ENCODE measurements at places on chromosomes 3 and 15.

DNA sequence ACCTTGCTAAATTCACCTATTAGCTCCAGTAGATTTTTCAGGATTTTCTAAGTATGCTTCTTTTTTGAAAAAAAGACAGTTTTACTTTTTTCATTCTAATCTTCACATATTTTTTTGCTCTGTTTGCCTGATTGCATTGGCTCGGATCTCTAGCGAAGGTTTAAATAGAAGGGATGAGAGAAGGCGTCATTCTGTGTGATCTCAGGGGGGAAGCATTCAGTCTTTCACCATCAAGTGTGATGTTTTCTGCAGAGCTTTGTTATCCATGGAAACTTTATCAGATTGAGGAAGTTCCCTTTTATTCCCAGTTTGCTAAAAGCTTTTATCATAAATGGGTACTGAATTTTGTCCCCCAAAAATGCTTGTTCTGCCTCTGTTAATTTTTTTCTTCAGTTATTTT is 120.3 kb downstream of the LRRK1 start:
- no peak for DNase-seq

- DNase-seq, result no peak
Measured at GRCh38 chr3:12569836-12570235, 12.9 kb downstream of the MKRN2 start.

DNA sequence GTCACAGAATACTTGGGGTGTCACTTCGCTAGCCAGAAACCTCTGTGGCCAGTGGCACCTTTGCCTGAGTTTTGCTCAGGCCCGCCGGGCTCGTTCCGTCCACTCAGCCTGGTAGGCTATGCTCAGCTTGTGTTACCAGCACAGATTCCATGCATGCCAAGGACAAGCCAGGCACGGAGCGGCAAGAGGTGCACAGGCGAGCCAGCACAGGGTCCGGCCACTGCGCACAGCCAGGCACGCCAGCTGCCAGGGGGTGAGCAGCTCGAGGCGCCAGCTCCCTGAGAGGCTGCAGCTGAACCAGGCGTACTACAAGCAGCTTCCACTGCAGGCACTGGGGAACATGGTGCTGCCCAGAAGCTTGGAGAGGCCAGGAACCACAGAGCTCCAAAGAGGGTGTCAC is 14.7 kb downstream of the PCYT1A start:
- no peak for DNase-seq

DNA sequence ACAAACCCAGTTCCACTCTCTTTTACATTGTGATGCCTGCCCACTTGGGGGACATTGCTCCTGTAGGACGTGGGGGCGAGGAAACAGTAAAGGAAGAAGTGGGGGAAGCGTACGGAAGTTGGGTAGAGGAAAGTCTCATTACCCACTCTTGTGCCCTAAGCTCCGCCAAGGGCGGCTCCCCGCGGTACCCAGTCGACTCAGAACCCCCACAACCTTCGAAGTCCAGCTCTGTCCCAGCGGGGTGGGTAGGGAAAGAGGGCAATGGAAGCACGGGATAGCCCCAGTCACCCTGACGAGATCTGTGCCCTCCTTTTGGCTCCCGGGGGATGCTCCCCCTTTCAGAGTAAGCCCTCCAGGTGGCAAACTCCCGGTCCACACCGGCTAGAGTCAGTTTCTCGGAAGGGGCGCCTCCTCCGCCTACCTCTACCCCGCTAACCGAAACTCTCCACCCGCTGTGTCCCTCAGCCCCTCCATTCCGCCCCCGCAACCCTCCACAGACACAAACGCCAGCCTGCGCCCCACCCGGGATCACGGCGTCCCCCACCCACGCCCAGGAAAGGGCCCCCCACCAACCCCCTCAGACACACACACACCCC is 527 bp downstream of the CSNK1G1 start:
- no peak for DNase-seq

DNA sequence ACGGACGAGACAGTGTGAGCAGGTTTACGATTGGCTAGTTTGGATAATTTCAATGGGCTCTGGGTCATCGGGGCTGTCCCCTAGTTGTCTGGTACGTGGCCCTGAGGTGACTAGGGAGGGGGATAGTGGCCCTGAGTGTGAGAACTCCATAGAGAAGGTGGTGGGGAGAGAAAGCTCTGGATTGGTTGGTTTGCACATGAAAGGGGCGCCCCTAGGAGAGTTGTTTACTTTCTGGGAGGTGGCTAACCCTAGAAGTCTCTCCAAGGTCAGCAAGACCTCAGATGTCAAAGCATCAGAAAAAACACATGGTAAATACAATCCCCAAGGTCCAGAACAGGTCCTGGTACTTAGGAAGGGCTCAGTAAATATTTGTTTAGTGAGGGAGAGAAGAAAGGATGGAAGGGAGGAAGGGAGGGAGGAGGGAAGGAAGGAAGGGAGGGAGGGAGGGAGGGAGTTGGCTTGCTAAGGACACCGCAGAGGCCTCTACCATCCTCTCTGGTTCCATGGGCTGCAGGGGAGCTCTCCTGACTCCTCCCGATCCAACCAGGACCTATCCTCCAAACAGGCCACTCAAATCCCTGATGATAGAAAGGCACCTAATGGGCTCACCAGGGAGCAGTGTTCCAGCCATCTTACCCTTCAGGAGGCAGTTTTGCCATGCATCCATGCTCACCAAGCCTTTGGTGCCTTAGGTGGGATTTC is 3.0 kb upstream of the TRH start:
- DNase-seq, result no peak

GRCh38 chr3:39388741-39389248 is 5.6 kb downstream of the SLC25A38 start:
- no peak for DNase-seq

DNA sequence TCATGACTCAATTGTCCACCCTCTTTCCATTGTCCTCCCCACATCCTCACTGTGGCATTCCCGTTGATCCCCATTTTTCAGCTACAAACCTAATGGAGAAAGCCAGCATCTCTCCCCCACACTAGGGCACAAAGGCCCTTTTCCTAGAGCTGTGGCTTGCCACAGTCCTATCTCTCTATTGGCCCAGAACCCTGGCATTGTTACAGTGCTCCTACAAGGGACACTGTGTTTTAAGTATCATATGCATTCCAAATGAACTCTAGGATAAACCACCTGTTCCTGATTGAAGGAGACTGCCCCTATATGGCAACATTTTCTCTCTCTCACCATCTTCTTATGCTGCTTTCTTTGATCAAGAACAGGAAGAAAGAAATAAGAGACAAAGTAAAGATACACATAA is 69.4 kb upstream of the SKOR1 start:
- no peak for DNase-seq

DNA sequence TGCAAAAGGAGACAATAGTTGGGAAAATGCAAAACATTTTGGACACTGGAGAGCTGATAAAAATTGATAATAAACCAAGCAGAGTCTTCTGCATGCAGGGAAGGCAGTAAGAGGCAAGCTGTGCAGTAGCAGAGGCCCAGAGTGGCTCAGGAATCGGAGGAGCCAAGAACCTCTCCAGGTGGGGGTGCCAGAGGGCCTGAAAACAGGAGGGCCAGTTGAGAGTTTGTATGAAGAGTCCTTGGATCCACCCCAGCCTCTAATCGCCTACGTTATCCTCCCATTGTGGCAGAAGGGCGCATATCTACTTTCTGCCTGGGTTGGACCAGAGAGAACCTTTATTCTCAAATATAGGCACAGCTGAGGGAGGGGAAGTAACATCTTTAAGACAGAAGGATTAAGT is 48.9 kb upstream of the RBP1 start:
- peak; percentile 72 for DNase-seq

GRCh38 chr15:39719109-39719508 is 63.5 kb downstream of the FSIP1 start:
- DNase-seq, result no peak

DNA sequence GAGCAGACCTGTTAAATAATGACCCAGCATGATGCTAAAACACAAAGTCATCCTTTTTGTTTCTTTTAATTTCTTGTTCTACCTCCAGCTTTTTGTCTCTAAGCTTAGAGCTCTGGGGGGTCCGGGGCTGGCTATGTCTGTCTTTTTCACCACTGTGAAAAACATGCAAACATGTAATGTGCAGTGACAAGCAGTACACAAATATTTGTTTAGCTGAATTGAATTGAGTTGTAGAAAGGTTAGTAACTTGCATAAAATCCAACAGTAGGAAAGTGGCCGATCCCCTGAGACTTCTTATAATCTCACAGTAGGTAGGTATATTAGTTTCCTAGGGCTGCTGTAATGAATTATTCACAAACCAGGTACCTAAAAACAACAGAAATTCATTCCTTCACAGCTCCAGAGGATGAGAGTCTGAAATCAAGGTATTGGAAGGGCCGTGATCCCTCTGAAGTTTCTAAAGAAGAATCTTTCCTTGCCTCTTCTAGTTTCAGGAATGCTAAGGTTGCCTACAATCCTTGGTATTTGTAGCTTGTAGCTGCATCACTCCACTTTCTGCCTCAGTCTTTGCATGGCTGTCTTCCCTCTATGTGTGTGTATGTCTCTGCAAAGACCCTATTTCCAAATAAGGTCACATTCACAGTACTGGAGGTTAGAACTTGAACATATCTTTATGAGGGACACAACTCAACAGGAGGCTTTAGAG is 32.7 kb downstream of the ARL14 start:
- no peak for DNase-seq

DNA sequence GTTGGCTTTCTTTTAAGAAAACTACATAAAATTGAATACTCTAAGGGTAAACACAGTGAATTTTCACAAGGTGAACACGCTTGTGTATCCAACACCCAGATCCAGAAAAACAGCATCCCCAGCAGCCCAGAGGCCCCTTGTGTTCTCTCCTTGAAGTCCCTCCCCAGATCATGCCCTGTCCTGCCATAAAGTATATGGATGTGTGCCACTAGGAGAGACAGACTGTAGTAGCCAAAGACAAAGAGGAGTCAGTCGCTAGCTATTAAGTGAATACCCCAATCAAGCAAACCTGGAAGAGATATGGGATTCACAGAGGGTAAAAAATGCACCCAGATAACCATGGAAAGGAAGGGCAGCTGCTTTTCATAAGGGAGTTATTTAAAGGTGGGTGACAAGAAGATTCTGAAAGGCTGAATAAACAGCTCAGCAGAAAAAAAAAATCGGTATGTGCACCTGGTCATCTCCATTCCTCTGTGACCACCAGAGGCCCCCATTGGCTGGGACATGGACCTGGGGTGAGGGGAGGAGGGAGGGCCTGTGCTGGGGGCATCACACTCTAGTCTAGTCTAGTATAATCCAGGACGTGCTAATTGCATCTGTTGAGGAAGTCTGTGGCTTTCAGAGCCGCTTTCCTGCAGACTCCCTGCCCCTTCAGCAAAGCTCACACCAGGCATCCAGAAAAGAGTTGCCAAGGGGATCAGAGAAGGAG is 167.3 kb upstream of the NDN start:
- DNase-seq, result no peak

DNA sequence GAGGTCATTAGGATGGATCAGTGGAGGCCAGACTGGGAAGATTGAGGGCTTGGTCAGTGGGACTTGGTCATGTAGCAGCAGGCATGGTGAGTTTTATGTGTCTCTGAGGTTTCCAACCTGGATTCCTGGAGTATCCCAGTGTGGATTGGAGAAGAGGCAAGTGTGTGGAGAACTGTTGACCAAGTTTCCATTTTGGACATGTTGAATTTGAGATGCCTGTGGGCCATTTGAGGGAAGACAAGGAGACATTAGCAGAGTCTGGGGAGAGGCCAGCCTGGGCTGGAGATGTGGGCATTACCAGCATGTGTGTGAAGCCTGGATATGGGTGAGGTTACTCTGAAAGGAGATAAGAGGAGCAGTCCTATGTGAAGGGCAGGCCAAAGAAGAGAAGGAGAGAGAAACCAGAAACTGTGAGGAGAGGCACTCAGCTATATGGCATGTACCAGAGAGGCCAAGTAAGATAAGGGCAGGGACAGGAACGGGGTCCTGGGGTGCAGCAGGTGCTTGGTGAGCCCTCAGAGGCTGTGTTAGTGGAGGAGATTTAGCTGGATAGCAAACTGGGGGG is 4.3 kb downstream of the SLC25A38 start:
- no peak for DNase-seq

GRCh38 chr3:82079335-82079890 is 318.0 kb upstream of the GBE1 start:
- no peak for DNase-seq

- no peak for DNase-seq
Measured at GRCh38 chr3:100516232-100516631, 23.8 kb downstream of the TMEM45A start.

DNA sequence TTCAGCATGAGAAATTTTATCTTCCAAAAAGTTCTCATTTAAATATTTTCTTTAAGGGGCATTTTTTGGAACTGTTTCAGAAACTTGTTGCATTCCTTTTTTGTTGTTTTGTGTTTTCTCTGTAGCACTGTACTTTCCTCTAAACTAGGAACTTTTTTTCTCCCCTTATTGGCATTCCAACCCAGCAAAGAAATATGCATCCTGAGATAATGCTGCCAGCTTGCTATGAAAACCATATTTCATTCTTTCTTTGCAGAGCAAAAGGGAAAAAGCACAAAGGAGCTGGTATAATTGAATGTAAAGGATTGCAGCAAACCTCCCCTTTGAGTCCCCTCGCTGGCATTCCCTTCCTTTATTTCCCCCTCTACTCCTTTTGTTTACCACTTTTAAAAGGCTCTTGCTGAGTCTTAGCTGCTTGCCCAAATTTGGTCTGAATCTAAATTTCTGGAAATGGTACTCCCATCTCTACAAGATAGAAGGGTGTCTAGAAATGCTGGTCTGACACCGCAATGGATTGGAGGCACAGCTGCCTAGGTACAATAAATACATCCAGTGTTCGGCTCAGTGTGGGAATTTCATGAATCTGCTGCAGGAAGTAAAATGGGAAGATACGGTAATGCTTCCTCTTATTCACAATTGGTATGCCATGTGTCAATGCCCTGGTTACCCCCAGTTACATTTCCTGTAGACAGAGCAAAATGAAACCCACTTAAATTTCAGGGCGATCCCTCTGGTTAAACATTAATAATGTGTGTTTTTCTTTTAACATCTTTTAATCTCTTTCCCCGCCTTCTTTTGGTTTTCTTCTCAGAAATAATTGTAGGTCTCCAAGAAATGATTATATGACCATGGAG is 156.6 kb downstream of the MEIS2 start:
- DNase-seq, result no peak

DNA sequence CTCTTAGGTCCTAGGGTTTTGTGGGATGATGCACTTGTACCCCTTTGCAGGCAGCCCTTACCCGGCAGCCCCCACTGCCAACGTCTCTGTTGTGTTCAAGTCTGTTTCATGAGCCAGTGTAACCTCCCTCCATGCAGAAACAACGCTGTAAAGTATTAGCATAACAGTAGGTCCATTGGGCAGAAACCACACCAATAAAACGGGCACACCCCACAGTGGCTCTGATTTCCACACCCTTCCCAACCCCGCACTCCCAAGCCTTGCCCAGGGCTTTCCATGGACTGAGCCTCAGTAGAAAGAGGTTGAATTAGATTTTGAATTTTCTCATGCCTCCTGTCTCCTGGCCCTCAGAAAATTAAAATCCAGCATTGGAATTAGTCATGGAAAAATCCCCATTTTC is 124.5 kb downstream of the CACNA1D start:
- no peak for DNase-seq

GRCh38 chr3:53650928-53651661 is 156.7 kb downstream of the CACNA1D start:
- DNase-seq, result no peak

GRCh38 chr3:72820415-72820814 is 27.8 kb downstream of the SHQ1 start:
- no peak for DNase-seq

GRCh38 chr15:80778964-80779657 is at the start of gene CEMIP:
Gene CEMIP, plus strand, starts transcription at chr15:80779370. Its CDS starts 94,510 bp downstream, at chr15:80873880.
- DNase-seq, result peak; percentile 40

Measured in NCI-H526 treated with DMSO at 0.1 percent for 48 hours (cell line).